ENCODE measurements at places on chromosomes 6 and 20. TPM values are rescaled to one million over a fixed set of nuclear protein-coding genes. Genes with fewer than 3 reads are reported as not detected.

GRCh38 chr20:56358600-56359211, at the start of gene FAM210B:
FAM210B (plus strand) TSS chr20:56358974; CDS start chr20:56359006, 32 bp downstream.
- DNase-seq: peak; percentile 89
- H3K36me3 ChIP-seq: no peaks in the 10 kb centered on the region
- H3K4me1 ChIP-seq: peaks cover 23% of the 10 kb centered on the region

TP53TG5 gene
- total RNA-seq: not detected

DNA sequence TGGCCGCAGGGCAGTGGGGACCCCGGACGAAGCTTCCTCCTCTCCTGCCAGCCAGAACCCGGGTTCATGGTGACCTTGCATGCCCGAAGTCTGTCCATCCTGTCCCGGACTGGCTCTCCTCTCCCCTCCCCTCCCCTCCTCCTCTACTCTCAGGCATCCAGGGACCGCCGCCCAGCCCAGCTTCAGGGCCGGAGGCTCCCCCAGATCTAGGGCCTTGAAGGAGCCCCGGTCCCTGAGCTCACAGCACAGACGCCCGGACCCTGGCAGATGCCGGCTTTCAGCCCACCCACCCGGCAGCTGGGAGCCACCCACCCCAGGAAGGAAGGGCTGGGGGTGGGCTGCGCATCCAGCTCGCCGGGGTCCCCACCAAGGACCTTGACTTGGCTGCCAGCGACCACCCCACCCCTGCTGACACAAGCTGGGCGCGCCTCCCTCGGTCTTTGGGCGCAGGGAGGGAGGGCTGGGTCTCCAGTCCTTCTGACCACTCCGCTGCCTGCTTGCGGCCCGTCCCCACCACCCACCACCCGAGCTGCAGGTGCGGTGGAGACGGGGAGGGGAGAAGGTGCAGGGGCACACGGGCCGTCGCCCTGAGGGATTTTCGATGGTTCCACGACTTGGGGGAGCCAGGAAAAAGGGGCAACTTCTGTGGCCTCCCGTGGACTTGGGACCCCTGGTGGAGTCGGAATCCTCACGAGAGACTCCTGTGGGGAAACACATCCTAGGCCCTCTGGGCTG, 5.8 kb upstream of the ABHD16B start:
- H3K4me3 ChIP-seq: no peak overlapping the region
- peak; percentile 57 for DNase-seq
- peak overlapping the region; percentile 78 for H3K27ac ChIP-seq
- H3K36me3 ChIP-seq: no peaks in the 10 kb centered on the region
- peaks cover 47% of the 10 kb centered on the region for H3K4me1 ChIP-seq

UBE2C gene
- total RNA-seq: not detected

GRCh38 chr6:40960742-40961430, 78.1 kb downstream of the UNC5CL start:
- H3K27me3 ChIP-seq: no peaks in the 10 kb centered on the region
- no peak overlapping the region for H3K27ac ChIP-seq
- DNase-seq: no peak
- peaks cover 1% of the 10 kb centered on the region for H3K4me1 ChIP-seq
- no peaks in the 10 kb centered on the region for H3K36me3 ChIP-seq

DNA sequence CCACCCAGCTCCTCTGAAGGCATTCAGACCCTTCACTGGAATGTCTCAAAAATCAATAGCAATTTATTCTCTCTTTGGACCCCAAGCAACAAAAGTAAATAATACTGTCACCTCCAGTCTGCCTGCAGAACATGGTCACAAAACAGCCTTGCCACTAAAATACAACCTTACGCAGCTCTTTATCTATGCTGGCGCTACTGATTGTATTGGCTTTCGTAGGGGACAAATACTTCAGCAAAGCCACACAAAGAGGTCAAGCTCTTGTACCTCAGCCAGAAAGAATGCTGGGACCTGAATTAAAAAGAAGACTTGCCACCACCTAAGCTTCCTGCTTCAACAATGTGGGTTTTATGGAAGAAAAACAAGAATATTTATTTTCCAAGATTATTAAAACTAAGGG, 57.2 kb downstream of the PRKN start:
- H3K27ac ChIP-seq: no peak overlapping the region
- H3K36me3 ChIP-seq: no peaks in the 10 kb centered on the region
- no peak for DNase-seq
- H3K27me3 ChIP-seq: no peaks in the 10 kb centered on the region
- no peak overlapping the region for H3K4me3 ChIP-seq
- no peaks in the 10 kb centered on the region for H3K4me1 ChIP-seq

DNA sequence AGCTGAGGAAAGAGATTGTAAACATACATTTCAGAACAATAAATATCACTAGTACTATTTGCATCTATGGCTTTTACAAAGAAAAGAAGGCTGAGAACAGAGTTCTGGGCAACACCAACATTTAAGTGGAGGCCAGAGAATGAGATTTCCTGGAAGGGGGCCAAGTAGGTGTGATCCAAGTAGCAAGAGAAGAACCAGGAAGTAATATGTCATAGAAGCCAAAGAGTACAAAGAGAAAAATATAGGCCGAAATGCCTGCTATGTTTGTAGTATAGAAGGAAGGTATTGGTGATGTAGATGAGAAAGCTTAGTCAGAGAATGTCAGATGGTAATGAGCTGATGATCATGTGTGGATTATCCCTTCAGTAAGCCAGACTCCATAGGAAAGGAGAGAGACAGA, 94.5 kb downstream of the PERP start:
- no peaks in the 10 kb centered on the region for H3K27me3 ChIP-seq
- no peaks in the 10 kb centered on the region for H3K4me1 ChIP-seq
- no peak overlapping the region for H3K4me3 ChIP-seq
- no peak overlapping the region for H3K27ac ChIP-seq
- H3K36me3 ChIP-seq: no peaks in the 10 kb centered on the region
- no peak for DNase-seq

DNA sequence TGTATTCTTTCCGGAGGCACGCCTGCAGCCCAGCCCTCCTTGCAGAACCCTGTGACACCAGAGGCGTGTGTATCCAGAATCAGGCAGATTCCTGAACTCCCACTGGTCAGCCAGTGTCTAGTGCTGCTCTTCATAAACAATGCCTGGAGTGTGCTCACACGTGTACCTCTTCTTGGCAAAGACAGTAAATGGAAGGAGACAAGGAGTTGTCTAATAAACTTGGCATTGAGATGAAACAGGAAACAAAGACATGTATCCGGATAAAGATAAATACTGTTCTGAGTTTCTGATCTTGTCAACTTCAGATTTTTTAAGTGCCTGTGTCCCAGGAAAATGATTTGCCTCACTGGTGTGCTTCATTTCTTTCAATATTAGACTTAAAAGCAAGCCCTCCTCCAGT, 1.7 kb downstream of the RPS6KA2 start:
- H3K36me3 ChIP-seq: no peaks in the 10 kb centered on the region
- H3K27ac ChIP-seq: no peak overlapping the region

DNA sequence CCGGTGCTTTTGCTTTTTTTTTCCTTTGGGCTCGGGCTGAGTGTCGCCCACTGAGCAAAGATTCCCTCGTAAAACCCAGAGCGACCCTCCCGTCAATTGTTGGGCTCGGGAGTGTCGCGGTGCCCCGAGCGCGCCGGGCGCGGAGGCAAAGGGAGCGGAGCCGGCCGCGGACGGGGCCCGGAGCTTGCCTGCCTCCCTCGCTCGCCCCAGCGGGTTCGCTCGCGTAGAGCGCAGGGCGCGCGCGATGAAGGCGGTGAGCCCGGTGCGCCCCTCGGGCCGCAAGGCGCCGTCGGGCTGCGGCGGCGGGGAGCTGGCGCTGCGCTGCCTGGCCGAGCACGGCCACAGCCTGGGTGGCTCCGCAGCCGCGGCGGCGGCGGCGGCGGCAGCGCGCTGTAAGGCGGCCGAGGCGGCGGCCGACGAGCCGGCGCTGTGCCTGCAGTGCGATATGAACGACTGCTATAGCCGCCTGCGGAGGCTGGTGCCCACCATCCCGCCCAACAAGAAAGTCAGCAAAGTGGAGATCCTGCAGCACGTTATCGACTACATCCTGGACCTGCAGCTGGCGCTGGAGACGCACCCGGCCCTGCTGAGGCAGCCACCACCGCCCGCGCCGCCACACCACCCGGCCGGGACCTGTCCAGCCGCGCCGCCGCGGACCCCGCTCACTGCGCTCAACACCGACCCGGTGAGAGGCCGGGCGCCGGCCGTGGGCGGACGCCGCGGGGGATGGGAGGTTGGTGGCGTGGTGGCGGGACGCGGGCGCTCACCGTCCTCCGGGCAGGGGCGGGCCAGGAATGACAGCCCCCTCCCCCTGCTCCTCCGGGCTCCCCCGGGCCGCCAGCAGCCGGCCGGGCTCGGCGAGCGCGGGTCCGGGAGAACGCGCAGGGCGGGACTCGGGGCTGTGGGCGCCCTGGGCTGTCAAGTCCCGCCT, 606 bp downstream of the ID4 start:
- H3K4me1 ChIP-seq: no peaks in the 10 kb centered on the region
- peak overlapping the region; percentile 91 for H3K4me3 ChIP-seq
- DNase-seq: peak; percentile 56

- no peaks in the 10 kb centered on the region for H3K4me1 ChIP-seq
- no peak overlapping the region for H3K4me3 ChIP-seq
- no peaks in the 10 kb centered on the region for H3K27me3 ChIP-seq
- DNase-seq: no peak
- no peaks in the 10 kb centered on the region for H3K36me3 ChIP-seq
- no peak overlapping the region for H3K27ac ChIP-seq
These were observed 4.4 kb downstream of the PI16 start for GRCh38 chr6:36958775-36959554.

GCLC gene
- 24.5 TPM for total RNA-seq

GRCh38 chr20:60210779-60211617, 252.8 kb downstream of the CDH26 start:
- H3K27me3 ChIP-seq: no peaks in the 10 kb centered on the region
- H3K27ac ChIP-seq: no peak overlapping the region
- no peaks in the 10 kb centered on the region for H3K4me1 ChIP-seq

SNAP25 gene
- total RNA-seq: 13.0 TPM

DNA sequence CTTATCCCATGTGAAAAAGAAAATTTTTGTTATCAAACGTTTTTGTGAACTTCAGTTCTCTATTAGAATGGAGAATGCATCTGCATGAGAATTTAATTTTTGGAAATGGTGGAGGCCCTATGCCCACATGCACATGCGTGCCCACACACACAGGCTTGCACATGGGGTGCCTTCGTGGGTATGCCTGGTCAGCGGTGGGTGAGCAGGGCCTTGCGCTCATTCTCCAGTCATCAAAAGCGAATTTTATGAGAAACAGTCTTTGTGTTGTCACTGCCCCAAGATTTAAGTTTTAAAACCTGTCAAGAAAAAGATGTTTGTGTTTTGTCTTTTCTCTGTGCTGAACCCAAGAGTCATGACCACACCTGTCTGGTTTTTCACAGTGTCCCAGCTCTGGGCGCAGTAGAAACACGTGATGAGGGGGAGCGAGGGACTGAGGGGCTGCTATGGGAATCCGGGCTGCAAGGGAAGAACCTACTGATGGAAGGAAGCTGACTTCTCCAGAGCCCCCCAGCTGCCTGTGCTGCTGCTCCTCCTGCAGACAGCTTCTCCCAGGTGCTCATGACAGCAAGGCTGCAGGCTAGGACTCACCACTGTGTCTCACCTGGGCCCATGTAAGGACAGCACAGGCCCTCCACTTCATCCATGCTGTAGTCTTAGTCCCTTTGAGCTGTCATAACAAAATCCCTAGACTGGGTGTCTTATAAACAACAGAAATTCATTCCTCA, 153.6 kb downstream of the SYCP2 start:
- no peaks in the 10 kb centered on the region for H3K4me1 ChIP-seq
- no peaks in the 10 kb centered on the region for H3K27me3 ChIP-seq
- H3K4me3 ChIP-seq: no peak overlapping the region
- no peak for DNase-seq
- no peak overlapping the region for H3K27ac ChIP-seq

GTSF1L gene
- total RNA-seq: not detected

DNA sequence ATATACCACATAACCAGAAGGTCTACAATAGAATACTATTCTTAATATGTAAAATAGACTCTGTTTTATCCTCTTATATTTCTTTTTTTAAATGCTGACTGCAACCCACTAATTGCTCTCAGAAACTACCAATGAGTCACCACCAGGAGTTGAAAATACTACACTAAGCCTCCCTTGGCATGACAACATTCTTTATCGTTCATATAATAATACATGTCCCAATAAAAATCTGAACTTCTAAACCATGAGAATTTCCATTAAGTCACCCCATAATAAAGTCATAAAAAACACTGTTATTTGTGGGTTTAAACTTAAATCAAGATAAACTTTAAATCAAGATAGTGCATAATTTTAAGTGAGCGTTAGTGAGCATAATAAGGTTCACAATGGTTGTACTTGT, 4.2 kb downstream of the HACE1 start:
- no peaks in the 10 kb centered on the region for H3K27me3 ChIP-seq
- no peak for DNase-seq
- no peaks in the 10 kb centered on the region for H3K36me3 ChIP-seq
- no peak overlapping the region for H3K27ac ChIP-seq
- no peak overlapping the region for H3K4me3 ChIP-seq
- peaks cover 2% of the 10 kb centered on the region for H3K4me1 ChIP-seq

WFDC2 gene
- total RNA-seq: 29.8 TPM

- no peak for DNase-seq
- no peaks in the 10 kb centered on the region for H3K36me3 ChIP-seq
- H3K27me3 ChIP-seq: no peaks in the 10 kb centered on the region
- no peak overlapping the region for H3K27ac ChIP-seq
These were observed 22.7 kb downstream of the COL11A2 start for GRCh38 chr6:33169291-33170175.

DNA sequence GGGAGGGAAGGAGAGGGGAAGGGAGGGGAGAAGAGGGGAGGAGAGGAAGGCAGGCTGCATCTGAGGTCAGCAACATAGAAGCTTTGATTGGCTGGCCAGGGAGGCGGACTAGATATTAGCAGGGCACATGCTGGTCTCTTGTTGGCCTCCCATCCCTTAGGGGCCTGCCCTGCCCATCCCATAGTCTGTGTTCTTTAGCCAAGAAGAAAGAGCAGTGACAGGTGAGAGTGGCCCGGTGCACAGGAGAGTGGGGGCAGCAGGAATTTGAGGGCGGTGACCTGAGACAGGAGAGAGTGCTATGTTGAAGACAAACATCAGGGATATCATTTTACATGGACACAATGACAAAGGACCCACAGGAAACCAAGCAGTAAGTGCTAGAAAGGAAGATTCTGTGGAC, 413.5 kb downstream of the SYNE1 start:
- no peak for DNase-seq
- H3K4me1 ChIP-seq: no peaks in the 10 kb centered on the region
- no peaks in the 10 kb centered on the region for H3K27me3 ChIP-seq
- no peak overlapping the region for H3K4me3 ChIP-seq

DNA sequence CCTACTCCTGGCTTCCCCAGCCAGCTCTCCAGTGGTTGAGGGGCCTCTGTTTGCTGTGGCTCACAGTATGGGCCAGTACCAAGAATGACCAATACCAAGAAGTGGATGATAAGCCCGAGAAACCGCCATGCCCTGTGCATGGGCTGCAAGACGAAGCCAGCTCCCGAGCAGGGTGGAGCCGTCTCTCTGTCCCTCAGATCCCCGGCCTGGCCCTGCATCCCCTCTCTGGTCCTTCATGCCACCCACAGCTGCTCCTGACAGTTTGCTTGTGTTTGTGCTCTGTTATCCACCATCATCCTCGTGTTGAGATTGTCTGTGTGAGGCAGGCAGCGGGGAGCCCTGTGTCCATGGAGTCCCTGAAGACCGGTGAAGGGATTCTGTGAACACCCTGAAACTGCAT, 36.1 kb downstream of the GABRR2 start:
- H3K36me3 ChIP-seq: no peaks in the 10 kb centered on the region
- no peak overlapping the region for H3K27ac ChIP-seq
- no peak for DNase-seq
- H3K4me3 ChIP-seq: no peak overlapping the region
- no peaks in the 10 kb centered on the region for H3K27me3 ChIP-seq

Data from ovary (tissue), 10 donors.